ENCODE measurements at places on chromosomes 5 and 9.

DNA sequence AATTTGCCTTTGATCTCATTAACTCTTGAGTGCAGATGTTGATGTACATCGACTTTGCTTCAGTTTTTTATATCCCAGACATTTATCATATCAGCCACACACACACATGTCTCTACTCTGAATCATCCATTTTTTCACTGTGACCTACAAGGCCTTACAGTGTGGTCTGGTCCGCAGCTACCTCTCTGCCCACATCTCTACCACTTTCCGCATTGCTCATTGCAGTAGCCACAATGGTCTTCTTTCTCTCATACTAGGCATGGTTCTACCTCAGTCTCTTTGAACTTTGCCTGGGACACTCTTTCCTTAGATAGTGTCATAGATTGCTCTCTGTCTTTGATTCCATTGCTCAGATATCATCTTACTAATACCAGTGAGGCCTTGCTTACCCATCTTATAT is 87.9 kb upstream of the FSD1L start:
- DNase-seq, result no peak

DNA sequence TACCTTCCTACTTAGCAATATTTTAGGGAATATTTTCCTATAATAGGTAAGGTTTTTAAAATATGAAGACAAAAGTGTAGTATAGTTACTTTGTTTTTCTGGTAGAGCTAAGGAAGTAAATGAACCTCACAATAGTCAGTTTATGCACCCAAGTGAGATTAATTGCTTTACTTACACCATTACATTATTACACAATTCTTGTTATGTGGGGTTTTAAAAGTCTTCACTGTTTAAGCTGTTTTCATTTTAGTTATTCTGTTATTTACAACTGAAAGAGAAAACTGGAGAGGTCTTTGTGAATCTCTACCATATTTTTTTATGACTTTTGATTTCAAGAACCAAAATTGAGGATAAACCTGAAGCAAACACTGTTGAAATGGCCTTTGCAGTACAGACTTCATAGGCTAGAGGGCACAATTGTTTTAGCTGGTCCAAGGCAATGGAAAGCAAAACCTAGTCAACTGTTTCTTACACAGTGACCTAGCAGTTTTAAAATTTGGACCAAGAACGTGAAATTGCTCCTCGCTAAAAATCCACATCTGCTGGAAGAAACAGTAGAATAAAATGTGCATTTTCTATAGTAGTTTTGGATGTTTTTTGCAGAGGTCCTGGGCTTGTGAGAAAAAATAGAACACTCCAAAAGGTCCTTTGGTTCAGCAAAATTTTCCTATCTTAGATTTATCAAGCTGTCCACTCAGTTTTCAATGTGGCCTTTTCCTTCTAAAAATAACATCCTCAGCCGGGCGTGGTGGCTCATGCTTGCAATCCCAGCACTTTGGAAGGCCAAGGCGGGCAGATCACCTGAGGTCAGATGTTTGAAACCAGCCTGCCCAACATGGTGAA is 66.4 kb upstream of the FER start:
- peak; percentile 87 for DNase-seq

DNA sequence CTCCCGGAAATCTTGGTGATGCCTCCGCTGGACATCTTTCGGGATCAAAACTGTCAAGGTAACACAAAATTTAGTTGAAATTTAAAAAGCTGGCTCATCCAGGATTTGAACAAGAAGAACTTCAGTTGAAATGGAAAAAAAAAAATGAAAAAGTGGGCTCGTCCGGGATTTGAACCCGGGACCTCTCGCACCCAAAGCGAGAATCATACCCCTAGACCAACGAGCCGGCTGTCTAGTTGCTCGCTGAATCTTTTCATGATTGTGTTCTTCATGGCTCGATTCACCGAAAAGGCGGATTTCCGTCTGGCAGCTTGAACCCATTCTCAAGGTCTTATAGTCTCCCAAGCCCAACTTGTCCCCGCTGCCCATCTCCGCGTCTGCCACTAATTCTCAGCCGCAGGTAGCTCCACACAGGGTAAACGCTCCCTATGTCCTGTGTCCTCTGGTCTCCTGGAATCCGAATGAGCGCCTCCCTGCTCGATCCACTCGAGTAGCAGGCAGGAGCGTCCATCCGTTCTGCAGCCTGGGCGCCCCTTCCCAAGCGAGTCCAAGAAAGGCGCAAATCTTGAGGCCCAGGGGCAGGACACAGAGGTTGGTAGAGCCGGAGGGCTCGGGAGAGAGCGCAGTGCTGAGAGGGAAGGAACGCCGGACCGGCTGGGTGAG is 16.2 kb downstream of the TRIM7 start:
- DNase-seq, result peak; percentile 79

DNA sequence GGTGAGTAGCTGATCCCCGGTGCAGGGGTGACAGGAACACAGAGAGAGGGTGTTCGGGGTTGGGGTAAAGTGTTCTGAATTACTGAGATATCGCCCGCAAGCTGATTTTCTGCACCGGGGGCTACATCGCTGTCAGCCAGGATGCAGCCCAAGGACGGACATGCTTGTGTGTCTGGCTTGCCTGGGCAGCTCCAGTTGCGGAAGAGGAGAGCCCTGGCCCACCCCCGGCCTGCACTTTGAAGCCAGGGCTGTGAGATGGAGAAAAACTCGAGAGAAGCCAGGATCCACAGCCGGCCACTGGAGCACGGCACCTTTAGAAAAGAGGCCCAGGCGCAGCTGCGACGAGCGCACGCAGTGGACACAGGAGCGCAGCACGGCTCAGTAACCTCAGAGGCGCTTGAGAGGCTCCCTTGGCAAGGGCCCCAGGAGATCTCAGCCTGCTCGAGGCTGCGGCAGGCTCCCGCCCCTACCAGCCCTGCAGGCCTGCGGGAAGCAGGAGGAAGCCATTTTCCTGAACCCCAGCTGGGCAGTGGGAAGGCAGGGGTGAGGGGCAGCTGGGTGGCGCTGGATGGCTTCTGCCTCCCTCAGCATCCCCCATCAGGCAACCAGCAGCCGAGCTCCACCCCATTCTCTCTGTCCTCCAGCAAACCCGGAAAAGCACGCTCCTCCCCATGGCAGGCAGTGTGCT is 59.2 kb downstream of the C9orf50 start:
- peak; percentile 48 for DNase-seq

DNA sequence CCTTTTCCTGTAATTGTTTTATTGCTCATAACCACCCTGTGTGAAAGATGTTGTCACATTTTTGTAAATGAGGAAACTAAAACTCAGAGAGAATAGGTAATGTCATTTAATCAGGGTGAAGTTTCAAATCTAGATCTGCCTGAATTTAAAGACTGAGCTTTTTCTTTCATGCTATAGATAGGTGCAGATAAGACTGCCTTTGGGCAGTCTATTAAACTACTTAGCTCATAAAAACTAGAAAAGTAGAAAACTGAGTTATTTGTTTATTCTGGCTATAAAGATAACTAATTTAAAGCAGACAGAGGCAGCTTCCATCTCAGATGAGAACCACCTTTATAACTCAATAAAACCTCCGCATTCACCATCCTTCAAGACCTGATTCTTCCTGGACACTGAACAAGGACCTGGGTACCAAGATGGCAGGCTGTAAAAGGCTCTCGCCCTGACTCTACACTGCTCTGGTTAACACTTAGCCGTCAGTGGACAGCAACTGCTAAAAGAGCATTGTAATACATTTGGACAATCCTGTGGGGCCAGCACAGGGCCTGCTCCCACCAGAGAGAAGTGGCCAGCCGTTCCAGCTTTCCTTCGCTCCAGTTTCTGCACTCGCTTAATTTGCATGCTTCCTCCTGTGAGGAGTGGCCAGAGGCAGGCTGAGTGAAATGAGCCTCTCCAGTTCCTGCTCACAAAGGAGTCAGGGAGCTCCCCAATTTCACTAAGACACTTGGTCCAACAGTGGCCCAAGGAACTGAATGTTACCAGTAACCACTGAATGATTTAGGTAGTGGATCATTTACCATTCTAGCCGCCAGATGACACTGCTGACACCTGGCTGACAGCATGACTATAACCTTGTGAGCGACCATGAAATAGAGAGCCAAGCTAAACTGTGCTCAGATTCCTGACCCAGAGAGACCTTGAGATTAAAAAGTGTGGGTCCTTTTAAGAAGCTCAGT is 566.4 kb downstream of the EFNA5 start:
- DNase-seq, result no peak

DNA sequence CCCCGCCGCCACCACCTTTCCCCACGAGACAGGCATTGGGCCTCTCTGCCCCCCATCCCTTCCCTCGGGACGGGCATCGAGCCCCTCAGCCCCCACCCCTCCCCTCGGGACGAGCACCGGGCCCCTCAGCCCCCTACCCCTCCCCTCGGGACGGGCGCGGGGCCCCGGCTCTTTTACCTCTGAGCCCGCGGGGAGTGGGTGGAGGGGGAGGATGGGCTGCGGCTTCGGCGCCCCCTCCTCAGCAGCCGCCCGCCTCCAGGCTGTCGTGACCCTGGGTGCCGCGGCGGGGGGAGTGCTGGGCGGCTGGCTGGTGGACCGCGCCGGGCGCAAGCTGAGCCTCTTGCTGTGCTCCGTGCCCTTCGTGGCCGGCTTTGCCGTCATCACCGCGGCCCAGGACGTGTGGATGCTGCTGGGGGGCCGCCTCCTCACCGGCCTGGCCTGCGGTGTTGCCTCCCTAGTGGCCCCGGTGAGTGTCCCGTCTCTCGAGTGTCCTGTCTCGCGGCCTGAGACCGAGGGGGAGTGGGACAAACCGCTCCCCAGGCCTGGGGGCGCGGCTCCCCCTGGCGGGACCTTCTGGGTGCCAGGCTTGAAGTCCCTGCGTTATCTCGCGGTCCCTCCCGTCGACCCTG is 791 bp downstream of the SLC2A8 start:
- DNase-seq, result peak; percentile 57

DNA sequence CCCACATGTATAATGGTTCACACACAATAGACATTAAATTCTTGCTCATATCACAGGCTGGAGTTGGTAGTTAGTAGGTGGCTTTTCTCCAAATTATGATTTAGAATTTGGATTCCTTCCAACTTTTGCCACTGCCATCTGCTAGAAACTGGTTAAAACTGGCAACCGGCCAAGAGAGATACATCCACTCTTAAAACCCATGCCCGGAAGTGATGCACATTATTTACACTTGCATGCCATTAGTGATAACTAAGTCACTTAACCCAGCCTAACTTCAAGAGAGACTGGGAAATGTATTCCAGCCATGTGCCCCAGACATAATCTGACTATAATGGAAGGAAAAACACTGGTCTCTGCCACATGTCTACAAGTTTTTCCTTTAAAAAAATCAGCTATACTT is 395.7 kb upstream of the SEMA6A start:
- DNase-seq, result no peak

DNA sequence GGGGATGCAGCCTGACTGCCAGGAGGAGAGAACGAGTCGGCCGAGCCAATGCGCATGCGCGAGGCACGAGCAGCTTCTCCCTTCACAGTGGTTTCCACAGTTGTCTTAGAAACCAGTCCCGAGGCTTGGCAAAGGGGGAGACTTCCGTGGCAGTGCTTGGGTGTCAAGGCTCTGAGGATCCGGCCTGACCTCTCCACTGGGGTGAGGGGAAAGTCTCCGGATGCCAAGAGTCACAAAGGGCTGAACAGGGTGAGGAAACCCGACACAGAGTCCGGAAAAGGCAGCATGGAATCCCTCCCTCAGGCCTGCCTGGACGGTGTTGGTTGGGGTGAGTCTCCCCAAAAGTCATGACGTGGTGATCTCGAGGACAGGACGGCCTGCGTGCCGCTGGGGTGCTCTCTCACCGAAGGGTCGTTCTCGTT is 475.5 kb downstream of the SPATA31A7 start:
- DNase-seq, result no peak

- DNase-seq, result peak; percentile 18
Measured at GRCh38 chr9:17793713-17794622, 215.1 kb downstream of the SH3GL2 start.

- DNase-seq, result no peak
Measured at GRCh38 chr9:90872835-90873294, 71.2 kb downstream of the SYK start.

GRCh38 chr5:139178935-139179334 is 19.2 kb downstream of the SIL1 start:
- DNase-seq, result peak; percentile 87

DNA sequence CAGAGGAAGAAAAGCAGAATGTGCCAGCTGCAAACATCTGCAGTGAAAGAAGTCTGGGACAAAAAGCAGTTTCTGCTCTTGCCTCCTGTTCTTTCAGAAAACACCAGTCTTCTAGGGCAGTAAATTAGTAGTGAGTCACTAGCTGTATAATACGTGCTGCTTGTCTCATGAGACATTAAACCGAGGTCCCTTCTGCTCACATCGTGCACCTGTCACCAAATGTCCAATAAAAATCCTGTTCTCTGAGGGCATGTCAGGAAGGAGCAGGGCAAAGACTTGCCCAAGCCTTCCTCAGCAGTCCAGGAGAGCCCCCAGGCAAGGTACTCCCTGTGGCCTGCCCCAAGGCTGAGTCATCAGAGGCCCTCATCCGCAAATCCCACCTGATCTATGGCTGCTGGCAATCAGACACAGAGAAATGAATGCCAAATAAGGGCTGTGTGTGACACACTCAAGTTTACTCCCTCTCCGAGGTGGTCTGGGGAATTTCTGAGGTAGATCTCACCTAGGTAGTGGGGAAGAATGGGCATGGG is 255.3 kb upstream of the SMARCA2 start:
- no peak for DNase-seq

GRCh38 chr9:14096258-14096922 is 217.6 kb downstream of the NFIB start:
- DNase-seq, result peak; percentile 23

DNA sequence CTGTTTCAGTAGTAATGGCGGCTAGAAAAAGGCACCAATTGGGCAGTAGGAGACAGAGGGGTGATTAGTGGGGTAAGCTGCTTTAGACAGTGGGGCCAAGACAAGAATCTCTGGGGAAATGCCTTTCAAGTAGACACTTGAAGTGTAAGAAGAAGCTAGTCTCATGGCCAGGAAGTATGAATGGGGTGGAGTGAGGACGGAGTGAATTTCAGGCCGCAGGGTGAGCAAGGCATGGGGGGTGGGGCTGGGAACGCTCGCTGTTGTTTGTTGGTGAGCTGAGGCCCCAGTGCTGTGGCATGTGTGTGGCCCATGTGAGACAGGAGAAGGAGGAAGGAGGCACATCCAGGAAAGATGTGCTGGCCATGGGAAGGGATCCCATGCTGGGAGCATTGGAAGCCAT is 149.2 kb upstream of the NFIL3 start:
- DNase-seq, result no peak

DNA sequence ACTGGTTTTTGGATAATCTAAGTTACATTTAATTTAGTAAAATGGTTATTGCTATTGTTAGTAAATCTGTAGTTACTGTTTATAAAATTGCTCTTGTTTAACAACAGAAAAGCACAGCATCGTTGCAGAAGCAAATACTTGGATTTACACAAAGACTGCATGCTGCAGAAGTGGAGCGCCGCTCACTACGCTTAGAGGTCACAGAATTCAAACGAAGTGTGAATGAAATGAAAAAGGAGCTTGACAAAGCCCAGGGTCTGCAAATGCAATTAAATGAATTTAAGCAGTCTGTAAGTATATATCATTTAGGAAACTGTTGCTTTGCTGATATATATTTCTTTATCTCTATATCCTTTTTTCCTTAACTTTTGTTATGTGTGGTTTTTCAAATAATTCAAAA is 226.0 kb downstream of the CCDC171 start:
- no peak for DNase-seq

GRCh38 chr9:35726931-35727330 is 5.1 kb downstream of the TLN1 start:
- peak; percentile 48 for DNase-seq
